ENCODE measurements at places on chromosomes 3 and 15. TPM values are rescaled to one million over a fixed set of nuclear protein-coding genes. Genes with fewer than 3 reads are reported as not detected.

GRCh38 chr3:123523023-123523412 lies 61.8 kb downstream of the HACD2 start:
- no peak for DNase-seq

DNA sequence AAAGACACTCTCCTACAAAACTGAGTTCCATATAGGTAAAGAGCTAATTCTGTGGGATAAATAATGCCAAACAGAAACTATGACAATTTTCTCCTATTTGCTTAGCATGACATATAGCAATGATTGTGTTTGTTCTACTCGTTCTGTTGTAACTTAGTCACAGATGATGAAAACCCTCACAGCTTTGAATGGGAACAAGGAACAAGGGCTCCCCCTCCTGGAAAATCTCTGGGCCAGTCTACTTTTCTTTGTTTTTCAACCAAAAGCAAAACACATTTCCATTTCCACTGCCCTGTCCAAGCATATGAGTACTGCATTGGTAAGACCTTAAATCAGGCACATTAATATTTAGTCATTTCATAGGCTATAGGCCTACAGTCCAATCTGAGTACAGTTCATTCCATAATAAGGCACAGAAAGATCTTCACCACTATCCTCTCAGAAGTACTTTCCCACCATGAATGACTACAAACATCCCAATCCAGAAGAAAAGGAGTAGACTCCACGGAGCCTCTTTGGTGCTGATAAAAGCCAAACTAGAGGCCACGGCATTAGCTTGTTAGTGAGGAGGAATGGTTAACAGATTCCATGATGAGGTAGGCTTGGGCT lies 67.1 kb downstream of the ATP8B4 start:
- DNase-seq: peak; percentile 68

DNA sequence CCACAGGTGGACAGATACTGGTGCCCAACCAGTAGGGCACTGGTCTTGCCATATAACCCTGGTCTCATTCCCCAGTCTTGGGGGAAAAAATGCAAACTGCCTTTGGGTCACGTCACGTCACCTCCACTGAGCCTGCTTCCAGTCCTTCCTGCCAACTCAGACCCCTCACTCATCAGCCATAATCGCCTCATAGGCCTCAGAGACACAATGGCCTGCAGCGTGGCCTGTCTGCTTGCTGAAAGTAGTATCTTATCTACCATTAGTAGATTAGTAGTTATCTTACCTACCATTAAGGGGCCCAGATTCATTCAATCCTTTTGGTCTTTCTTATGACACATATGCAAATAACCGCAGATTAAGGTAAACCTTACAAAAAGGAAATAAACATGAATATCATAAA lies 93.8 kb downstream of the FAM174B start:
- no peak for DNase-seq

GRCh38 chr15:74497584-74497983 lies 36.6 kb upstream of the UBL7 start:
- DNase-seq: peak; percentile 37

Gene NOX5
- 1.1 TPM for total RNA-seq

GRCh38 chr3:65706776-65707568 lies 331.7 kb downstream of the MAGI1 start:
- no peak for DNase-seq

Gene GREM1
- total RNA-seq: not detected

Gene TMEM158
- 248 TPM for total RNA-seq

DNA sequence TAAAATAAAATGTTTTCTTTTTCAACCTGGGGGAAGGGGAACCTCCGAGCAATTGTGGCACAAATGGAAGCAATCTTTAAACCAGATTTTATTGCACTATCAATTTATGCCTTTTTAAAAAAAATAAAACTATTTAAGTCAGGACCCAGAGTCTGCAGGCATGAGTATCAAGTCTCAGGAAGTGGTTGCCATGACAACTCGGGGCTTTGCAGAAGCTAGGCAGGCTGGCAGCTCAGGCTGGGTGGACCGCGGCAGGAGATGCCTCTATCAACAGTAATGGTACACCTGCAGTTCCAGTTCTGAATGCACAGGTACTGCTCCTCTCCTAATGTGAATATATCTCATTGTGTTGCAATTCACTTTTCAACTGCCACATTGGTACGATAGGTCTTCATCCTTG lies 447.7 kb downstream of the GABRG3 start:
- DNase-seq: peak; percentile 24

DNA sequence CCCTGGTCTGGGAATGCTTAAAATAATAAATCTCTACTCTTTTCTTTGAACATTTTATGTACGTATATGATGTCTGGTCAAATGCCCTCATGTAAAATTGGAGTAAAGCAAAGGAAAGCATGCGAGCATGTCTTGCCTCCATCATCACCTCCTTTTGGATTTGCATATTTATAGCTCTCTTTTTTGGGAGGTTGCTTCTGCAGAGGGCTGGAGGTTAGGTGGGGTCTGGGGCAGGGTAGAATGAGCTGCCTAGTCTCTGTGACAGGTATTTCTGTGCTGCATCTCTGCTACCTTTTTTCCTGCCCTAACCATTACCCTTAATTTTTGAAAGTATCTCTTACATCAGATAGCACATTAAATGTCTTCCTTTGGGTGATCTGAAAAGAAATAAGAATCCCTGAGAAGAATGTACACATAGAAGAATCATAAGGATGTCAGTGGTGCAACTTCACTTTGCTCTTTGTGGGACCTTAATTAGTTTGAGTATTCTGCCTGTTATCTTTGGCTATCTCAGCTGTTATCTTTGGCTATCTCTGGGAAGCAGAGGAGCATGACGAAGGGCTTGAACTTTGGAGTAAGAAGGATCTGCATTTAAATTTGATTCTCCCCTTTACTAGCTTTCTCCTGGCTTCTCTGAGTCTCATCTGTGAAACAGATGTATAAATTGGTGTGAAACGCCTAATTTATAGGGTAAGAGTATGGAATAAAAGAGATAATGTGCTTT lies 40.2 kb downstream of the PPM1L start:
- no peak for DNase-seq

Gene AHSG
- 0.32 TPM for total RNA-seq

- DNase-seq: no peak
These were observed 343.0 kb downstream of the PLOD2 start for GRCh38 chr3:145817870-145818483.

- DNase-seq: no peak
These were observed 255.8 kb downstream of the FAM43A start for GRCh38 chr3:194941360-194941955.

DNA sequence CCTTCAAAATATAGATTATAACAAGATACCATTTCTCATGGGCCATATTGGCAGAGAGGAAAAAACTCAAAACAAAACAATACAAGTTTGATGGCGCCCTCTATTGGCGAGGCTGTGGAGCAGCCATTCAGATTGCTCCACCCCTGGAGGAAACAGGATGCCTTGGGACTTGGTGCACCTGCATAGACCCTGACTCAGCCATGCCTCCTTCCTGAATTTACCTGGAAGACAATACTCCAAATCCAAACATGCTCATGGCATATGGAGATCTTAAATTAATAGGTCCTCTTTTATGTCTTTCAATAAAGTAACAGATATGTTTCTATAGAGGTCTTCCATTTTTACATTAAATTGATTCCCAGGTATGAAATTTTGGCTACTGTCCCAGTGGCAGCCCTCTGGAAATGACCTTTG lies 90.0 kb downstream of the APBA2 start:
- peak; percentile 71 for DNase-seq

Gene GOLGA8J
- not detected for total RNA-seq

Gene IL17RD
- 5.7 TPM for total RNA-seq

Gene ECE2
- total RNA-seq: not detected

DNA sequence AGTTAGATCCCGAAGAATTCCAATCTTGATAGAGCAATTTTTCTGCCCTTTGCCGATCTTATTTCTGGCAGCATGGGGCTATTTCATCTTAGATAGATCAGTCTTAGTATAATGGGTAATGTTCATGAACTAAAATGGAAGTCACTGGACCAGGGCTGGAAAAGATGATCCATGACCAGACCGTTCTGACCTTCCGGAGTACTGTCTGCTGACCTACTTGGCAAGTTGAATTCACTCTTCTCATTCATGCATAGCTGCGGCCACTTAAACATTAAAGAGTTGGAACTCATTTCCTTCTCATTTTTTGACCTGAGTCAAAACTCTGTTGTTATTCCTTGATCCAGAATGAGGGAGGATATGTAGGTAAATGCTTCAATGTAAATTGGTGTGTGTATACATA lies 32.5 kb downstream of the GMNC start:
- DNase-seq: no peak

DNA sequence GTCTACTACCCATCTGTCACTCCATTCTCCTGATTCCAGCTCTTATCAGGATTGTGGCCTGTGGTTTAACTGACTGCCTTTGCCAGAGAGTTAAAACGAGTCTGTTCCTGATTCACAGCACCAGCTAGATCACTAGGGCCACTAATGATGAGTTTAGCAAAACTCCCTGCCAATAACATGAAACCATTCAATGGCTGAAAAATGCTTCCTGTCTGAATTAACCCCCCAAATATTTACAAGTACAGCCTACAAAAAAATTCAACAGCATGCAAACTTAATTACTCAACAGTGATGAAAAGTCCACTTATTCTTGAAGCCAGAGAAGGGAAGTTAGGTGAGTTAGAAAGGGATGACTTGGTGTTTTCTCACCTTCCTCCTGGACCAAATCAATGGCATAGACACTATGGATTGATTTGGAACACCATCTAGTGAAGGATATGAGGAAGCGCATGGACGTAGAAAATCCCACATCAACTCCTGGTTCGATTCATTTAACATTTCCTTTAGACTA lies 141.4 kb downstream of the TGFBR2 start:
- peak; percentile 87 for DNase-seq

DNA sequence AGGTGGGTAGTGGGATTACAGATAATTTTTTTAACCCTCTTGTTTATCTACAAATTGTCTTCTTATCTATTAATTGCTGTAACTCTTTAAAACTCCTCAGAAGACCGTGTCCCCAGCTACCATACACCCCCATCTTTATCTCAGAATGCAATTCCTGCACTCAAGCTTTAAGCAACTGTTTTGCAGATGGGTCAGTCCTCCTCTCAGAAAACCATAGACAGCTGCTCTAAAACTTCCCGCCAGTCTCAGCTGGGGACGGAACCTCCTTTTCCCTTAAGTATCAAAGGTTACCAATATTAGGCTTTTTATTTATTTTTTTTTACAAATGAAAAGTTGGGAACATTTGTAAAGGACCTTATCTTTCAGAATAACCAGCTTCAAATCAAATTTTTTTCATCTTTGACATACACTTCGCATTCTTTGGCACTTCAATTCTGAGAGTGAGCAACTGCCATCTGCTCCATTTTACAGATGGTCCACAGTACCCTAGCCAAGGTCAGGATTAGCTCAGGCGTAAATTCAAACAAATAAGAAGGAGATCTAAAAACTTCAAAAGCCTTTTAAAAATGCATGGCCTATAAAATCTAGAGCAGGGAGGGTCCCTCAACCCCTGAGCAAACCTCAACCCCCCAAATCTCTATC lies 1.3 kb downstream of the GATM start:
- DNase-seq: no peak

- no peak for DNase-seq
These were observed 28.5 kb downstream of the THBS1 start for GRCh38 chr15:39609166-39609916.

Gene ABHD6
- 11.4 TPM for total RNA-seq

GRCh38 chr3:172257648-172258400 lies 190.4 kb downstream of the GHSR start:
- DNase-seq: no peak

GRCh38 chr15:50940506-50940905 lies 32.0 kb downstream of the AP4E1 start:
- DNase-seq: peak; percentile 10

Gene CPB1
- total RNA-seq: not detected

GRCh38 chr3:140170612-140171011 lies 235.6 kb downstream of the CLSTN2 start:
- no peak for DNase-seq

DNA sequence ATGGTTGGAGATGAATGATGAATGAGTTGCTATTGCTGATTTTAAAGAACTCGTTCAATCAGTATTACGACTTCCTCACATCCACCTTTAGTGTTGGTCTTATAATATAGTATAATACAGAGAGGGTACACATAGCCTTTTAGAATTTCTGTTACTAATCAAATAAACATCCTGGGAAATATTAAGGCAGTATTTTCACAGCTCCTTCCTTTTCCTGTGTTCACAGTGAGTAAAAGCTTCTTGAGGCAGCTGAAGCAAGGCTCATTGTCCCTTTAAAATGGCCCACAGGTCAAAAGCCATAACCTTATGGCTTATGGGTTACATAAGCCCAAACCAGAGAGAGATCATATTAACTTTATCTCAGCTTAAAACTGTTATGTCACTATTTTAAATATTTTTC lies 1.3 kb upstream of the BTLA start:
- DNase-seq: no peak

All from HT1080 (cell line).